Caki2 (cell line): ENCODE measurements at places on chromosomes 5 and 9. TPM values are rescaled to one million over a fixed set of nuclear protein-coding genes. Genes with fewer than 3 reads are reported as not detected.

SLC26A2 gene
- total RNA-seq = 16.3 and 17.3 TPM in 2 replicates

PCSK1 gene
- total RNA-seq = not detected in 2 replicates

MSX2 gene
- 7.5 and 25.3 TPM in 2 replicates for total RNA-seq

DNA sequence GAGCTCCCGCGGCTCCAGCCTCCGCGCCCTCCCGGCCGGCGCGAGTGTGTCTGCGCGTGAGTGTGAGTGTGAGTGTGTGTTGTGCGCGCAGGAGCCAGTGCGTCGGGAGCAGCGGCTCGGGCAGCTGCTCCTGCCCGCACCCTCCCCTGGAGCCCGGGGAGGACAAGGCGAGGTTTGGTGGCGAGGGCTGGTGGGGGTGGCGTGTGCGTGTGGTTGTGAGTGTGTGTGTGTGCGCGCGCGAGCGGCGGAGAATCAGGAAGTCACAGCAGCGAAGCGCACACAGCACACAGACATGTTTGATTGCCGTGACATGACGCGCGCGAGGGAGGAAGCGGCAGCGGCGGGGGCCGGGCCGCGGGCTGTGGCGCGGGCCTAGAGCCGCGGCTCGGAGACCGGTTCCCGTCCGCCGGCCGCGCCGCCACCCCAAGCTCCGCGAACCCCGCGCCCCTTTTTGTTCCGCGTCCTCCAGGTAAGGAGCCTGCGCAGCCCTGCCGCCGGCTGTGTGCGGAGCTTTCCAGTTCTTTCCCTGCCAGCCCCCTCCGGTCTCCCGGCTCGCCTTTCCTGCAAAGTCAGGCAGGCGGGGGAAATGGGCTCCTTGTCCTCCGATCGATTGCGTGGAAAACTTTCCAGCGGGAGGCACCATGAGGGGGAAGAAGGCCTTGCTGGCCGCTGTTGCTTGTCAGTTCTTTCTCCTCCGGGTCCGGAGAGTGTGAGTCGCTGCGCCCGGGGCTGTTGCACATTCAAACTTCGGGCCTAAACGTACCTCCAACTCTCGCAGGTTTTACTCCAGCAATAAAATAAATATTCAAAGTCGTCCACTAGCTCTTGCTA, 2.4 kb downstream of the SMARCA2 start:
- DNase-seq = peak; percentile 65

DNA sequence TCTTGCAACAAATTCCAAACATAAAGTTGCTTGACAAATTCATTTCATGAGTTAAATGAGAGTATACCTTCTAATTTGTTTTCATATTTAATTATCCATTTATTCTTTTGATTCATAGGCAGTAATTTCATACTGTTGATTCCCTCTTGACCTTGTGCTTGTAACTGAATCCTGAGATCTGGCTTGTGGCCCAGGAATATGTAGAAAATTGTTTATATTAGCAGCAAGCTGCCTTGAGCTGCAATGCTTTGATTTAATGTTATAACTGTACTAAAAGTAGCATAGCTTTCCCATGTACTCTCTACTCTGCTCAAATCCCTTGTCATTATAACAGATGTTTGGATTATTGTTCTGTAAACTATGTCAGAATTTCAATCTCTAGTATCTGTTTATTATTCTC, 780.7 kb downstream of the NR2F1-AS1 start:
- DNase-seq = no peak

GRCh38 chr5:138032028-138032571, 779 bp downstream of the FAM13B start:
- DNase-seq = no peak

DNA sequence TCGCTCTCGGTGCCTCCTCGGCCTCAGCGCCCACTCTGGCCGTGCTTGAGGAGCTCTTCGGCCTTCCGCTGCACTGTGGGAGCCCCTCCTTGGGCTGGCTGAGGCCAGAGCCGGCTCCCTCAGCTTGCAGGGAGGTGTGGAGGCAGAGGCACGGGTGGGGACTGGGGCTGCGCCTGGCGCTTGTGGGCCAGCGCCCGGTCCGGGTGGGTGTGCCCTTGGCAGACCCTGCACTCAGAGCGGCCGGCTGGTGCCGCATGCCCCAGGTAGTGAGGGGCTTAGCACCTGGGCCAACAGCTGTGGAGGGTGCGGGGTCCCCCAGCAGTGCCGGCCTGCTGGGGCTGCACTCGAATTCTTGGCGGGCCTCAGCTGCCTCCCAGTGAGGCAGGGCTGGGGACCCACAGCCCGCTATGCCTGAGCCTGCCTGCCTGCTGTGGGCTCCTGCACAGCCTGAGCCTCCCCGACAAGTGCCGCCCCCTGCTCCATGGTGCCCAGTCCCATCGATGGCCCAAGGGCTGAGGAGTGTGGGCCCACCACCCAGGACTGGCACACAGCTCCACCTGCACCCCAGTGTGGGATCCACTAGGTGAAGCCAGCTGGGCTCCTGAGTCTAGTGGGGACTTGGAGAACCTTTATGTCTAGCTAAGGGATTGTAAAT, 2085.2 kb upstream of the ACO1 start:
- no peak for DNase-seq

ZFP2 gene
- total RNA-seq = 5.5 TPM in 1 of 2 replicates, not detected in the other

IFNE gene
- total RNA-seq = not detected in 2 replicates
